ENCODE measurements at places on chromosomes 2 and 18. TPM values are rescaled to one million over a fixed set of nuclear protein-coding genes. Genes with fewer than 3 reads are reported as not detected.

MAB21L4 gene
- total RNA-seq = not detected

LRRC30 gene
- not detected for total RNA-seq

SLC14A1 gene
- total RNA-seq = 3.6 TPM

CDK5R2 gene
- total RNA-seq = not detected

- no peaks in the 10 kb centered on the region for H3K27me3 ChIP-seq
- H3K4me3 ChIP-seq = no peak overlapping the region
- H3K27ac ChIP-seq = no peak overlapping the region
- H3K4me1 ChIP-seq = no peaks in the 10 kb centered on the region
- no peaks in the 10 kb centered on the region for H3K36me3 ChIP-seq
Observed at GRCh38 chr2:113148606-113149552, 21.5 kb downstream of the IL1RN start.

GRCh38 chr2:38394041-38394440 lies 17.0 kb upstream of the ATL2 start:
- no peak overlapping the region for H3K27ac ChIP-seq
- no peaks in the 10 kb centered on the region for H3K27me3 ChIP-seq
- H3K4me3 ChIP-seq = no peak overlapping the region
- H3K4me1 ChIP-seq = peaks cover under 1% of the 10 kb centered on the region
- no peaks in the 10 kb centered on the region for H3K36me3 ChIP-seq

Measured in CD8-positive, alpha-beta memory T cell (primary cell).